ENCODE measurements at places on chromosomes 3 and 15.
A peak's percentile ranks its signal among the peaks of the same experiment; 100 is the strongest.

DNA sequence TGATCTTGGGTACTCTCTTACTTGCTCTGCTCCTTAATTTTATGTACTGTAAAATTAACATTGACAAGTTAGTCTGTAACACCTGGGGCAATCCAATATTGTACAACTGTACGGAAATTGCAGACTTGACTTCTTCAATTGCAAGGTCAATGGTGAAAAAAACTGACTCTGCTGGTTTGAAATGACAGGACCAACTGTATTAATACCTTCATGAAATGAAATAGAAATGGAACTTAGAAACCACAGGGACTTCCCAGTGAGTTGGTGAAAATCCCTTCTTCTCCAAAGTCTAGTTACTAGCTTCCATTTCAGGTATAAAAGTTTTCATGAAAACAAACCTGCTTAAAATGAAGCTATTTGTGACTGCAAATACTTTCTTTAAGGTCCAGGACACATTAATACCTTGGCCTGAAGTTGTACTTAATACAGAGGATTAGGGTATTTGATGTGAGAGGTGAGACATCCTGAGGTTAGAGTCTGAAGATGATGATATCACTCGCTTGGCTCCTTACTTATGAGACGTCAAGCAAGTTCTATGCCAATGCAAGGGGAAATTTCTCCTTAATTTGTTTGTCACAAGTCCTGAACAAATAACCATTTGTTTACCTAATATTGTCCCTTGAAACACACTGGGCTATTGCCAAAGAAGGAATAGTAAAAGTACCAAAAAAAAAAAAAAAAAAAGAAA, 226.2 kb upstream of the TP63 start:
- no peak for DNase-seq

GRCh38 chr15:63887630-63888029, 53.9 kb upstream of the HERC1 start:
- no peak for DNase-seq

DNA sequence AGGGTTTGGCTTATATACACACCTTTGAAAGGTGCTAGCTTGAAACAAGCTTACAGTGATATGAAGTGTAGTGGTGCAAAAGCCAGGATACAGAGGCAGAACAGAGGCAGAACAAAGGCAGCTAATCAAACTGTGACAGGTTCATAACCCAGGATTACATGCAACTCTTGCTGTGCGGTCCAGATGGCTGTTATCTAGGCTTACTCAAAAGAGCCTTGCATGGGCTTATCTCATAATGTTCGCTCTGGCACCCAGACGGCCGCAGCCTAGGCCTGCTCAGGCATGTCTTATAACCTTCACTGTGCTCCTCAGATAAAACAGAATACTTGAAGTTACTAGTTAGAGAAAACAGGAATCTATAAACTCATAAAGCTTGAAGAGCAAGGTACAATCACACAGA, 22.8 kb upstream of the NOX5 start:
- no peak for DNase-seq

DNA sequence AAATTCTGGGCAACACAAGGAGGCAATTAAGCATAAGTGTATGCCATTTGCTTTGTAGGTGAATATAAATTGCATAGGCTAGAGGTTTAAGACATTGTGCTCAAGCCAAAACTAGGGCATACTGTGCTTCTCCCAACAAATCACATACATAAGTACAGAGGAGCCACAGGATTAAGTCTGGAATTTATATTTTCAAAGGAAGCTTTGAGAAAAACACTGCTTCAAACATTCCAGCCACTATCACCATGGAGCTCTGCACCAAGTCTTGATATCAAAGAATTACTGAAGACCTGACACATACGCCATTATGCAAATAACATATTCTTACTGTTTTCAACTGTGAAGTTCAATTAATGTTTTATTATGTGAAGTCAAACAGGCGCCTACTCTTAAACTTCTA, 119.4 kb upstream of the NPHP3 start:
- DNase-seq = no peak

GRCh38 chr15:59739557-59740186, 50.6 kb upstream of the BNIP2 start:
- DNase-seq = no peak

- no peak for DNase-seq
These were observed 163.1 kb downstream of the RPLP1 start for GRCh38 chr15:69615736-69616135.

GRCh38 chr3:69368129-69368741, 17.7 kb downstream of the FRMD4B start:
- peak; percentile 13 for DNase-seq

GRCh38 chr3:154011036-154011435, 110.2 kb upstream of the ARHGEF26 start:
- DNase-seq = no peak

DNA sequence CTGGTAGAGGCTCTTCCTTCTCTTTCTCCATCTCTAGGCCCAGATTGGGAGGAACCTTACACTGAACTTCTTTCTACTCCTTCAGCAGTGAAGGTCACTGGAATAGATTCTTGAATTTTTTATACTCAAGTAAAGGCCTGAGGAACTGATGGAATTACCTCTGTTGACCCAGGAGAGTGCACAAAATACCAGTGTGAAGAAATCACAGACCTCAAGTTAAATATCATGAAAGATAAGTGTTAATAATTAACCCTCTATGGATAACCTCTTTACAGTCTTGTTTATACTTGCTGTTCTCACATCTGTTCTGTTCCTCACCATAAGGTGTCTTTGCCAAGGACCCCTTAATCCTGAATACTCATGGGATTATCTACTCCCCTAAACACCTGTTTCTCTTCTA, 244.4 kb upstream of the STAC start:
- DNase-seq = peak; percentile 55

DNA sequence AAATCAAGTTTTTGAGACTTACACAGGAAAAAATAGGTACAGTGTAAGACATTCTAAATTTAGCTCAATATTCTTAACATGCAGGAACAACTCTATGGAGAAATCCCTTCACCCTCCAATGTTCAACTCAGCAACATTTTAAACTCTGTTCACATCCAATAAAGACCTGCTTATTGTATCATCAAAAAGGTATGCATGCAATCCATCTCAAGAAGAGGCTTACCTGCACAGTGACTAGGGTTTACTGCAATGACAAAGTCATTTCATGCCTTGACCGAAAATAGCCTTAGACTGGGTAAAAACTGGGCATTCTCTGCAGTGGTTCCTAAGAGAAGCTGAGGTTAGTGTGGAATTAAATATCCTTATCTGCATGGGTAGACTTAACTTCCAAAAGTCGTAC, 80.5 kb downstream of the MAGI1 start:
- DNase-seq = peak; percentile 29

- DNase-seq = no peak
These were observed 89.0 kb downstream of the VGLL4 start for GRCh38 chr3:11554666-11555065.

GRCh38 chr3:170469151-170470062, 50.7 kb downstream of the CLDN11 start:
- DNase-seq = peak; percentile 51

DNA sequence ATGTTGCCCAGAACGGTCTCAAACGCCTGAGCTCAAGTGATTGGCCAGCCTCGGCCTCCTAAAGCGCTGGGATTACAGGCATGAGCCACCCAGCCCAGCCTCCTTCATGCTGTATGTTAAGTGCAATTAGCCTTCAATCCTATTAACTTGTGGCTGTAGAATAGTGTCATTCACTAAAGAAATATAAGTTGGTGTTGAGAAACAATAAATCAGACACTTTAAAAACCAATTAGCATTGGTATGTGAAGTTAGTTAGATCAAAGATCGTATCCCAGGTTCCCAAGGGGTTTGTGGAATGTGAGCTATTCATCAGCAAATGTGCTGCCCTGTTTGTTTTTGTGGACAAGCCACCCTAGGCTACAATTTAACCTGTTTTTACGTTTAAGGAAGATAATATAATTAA, 11.0 kb upstream of the PIK3CB start:
- DNase-seq = no peak

GRCh38 chr3:184015381-184016019, 2.2 kb downstream of the ABCC5 start:
- no peak for DNase-seq

DNA sequence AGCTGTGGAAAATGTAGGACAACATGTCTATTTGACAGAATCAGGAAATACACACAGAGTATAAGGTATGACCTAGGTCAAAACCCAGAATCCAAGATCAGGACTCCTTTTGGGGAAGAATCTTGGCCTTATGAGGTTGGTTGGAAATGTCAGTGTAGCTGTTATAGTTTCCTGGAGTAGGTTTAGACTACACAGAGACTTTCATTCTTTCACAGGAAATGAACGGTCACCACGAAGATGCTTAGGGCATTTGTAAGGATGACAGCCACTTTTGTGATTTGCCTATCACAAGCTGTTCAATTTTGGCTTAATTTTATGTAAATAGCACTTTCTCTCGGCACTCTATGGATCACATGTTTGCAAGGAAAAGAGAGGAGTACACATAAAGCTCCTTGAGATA, 18.6 kb upstream of the ZBTB20 start:
- DNase-seq = peak; percentile 14

DNA sequence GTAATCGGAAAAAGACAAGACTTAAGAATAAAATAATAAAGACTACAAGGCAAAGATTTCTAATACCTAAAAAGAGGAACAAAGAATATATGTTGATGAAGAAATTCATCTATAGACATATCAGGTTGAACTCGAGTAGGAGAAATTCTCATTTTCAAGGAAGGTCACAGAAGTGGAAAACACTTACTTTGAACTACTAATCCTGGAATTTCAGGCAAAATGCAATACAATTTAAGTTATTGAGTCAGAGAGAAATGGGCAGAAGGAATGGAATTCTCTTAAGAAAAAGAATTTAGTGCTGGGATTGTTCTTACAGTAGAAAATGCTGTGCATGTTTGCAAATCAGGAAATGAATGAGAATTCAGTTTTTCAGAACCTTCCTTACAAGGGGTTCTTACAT, 135.9 kb upstream of the TGFBR2 start:
- no peak for DNase-seq

GRCh38 chr15:40498418-40498817, 27.6 kb downstream of the CHST14 start:
- DNase-seq = no peak

DNA sequence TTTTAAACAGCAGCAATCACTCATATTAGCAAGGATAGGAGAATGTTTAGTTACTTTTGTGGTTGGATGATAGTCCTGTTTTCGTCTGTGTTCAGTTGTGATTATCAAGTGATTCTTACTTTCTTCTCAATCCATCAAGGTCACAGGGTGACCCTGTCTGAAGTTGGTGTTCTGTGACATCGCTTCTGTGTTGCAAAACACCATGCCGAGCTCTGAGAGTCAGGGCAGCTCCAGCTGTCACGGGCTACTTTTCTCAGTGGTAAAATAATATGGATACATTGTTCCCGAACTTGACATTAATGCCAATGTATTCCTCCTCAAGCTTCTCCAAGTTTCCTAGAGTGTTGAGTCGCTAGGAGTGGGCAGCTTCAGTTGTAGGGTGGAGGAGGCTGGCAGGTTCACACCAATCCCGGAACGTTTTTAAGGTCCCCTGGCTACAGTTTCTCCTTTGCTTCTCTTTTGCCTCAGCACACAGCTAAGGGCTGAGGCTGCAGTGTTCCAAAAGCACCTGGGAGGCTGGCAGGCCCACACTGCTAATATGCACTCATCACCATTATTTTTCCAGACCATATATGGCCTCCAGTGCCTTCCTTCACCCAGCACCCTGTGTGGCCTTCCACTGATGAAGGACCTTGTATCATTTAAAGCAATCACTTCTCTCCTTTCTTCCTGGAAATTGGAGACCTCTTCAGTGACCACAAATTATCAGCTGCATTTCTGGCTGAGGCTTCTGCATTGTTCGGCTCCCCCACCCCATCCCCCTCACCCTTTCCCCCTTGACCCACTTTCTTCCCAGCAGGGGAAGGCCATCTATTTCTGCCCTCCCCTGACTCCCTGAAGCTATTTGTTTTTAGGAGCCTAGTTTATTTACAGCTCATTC, 25.8 kb downstream of the COLQ start:
- no peak for DNase-seq

- DNase-seq = no peak
These were observed 103.0 kb upstream of the HES1 start for GRCh38 chr3:194032828-194033435.

DNA sequence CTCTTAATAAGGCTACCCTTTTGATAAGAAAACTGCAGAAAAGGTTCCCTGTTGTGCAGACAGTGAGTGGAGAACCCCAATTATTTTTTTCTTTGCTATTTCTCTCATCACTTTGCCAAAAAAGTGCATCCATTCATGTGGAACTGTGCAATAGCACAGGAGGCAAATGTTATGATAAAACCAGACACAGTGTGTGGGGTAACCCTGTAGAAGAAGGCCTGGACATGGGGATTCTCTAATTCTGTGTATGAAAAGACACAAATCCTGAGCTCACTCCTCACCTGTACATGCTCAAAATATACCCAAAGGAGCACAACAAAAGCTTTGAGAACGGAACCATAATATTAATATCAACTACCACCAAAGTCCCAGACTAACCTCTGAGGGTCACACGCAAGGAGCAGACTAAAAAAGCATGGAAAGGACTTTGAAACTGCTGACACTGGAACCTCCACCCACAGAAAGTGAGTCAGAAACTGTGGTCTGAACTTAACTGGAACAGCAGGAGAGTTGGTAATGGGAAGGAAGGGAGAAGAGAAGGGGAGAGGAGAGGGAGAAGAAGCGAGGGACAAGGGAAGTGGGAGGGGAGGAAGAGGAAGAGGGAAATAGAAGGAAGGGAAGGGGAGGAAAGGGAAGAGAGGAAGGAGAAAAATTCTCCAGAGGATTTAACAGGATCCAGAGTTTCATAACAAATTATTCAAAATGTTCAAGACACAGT, 299.9 kb downstream of the TBC1D5 start:
- peak; percentile 36 for DNase-seq

DNA sequence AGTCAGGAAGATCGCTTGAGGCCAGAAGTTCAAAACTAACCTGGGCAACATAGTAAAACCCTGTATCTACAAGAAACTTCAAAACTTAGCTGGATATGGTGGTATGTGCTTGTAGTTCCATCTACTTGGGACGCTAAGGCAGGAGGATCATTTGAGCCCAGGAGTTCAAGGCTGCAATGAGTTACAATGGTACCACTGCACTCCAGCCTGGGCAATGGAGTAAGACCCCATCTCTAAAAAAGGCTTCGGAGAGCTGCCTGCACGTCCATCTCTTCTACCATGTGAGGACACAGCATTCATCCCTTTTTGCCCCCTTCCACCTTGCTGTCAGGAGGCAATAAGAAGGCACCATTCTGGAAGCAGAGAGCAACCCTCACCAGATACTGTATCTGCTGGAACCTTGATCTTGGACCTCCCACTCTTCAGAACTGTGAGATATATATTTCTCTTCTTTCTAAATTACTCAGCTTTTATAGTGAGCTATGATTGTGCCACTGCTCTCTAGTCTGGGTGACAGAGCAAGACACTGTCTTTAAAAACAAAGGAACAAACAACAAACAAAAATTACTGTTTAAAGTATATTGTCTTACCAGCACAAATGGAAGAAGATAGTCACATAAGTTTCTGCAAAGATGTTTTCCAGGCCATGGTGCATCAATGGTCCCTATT, 4.2 kb upstream of the BTLA start:
- DNase-seq = no peak

DNA sequence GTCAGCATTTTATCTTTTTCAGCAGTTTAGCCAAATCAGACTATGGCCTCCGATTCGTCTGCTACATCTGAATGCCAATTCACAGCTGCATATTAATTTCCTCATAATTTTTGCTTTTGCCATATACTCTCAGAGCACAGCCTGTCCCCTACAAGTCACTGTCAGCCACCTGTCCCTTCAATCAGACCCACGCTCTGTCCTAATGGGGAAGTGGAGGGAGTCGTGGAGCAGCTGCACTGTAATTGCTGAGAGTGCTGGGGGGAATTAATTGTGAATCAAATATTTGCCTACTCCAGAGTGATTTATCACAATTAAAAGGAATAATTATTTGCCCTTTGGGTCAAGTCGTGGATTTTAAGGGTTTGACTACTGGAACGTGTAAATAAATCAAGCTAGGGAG, 75.5 kb downstream of the EBLN2 start:
- no peak for DNase-seq
